Hematopoietic multipotent progenitor cell treated with erythropoietin and hydrocortisone succinate and interleukin-3 and kit ligand, for 6 days (in vitro differentiated cells): ENCODE measurements at places on chromosomes 2 and 18.

DNA sequence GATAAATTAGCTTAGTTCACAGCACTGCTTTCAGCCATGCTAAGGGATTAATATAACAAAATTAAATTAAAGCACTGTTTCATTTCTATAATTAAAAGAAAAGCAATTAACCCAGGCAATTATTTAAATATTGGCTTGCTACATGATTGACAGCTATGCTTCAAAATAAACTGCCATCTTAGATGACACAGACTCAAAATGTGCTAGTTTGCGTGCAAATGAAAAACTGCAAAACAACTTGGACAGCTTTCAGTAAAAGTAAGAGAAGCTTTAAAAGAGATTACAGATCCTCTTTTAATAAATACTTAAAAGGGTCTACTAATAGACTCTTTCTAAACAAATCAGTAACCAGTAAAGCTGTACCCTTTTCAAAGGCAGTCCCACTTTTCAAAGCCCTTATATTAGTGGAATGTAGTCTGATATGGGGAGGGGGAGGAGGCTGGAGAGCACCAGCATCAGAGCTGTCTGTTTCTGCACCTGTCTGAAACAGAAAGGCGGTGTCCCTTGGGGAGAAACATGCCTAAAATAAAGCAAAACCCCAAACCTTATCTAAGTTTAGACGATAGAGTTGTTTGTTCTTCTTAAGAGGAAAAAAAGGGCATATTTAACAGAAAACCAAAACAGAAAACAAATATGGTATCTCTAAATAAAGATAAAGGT lies 20.8 kb downstream of the EIF2AK3 start:
- DNase-seq = no peak

- DNase-seq = no peak
Observed at GRCh38 chr2:203580844-203581243, 45.7 kb upstream of the RAPH1 start.

- no peak for DNase-seq
Observed at GRCh38 chr2:239425631-239426030, 24.8 kb upstream of the HDAC4 start.

GRCh38 chr2:53969285-53969967 lies 1.4 kb downstream of the PSME4 start:
- DNase-seq = peak; percentile 79

GRCh38 chr2:40754912-40755311 lies 303.0 kb upstream of the SLC8A1 start:
- DNase-seq = no peak

- no peak for DNase-seq
Observed at GRCh38 chr18:48943736-48944527, 6.8 kb downstream of the SMAD7 start.

DNA sequence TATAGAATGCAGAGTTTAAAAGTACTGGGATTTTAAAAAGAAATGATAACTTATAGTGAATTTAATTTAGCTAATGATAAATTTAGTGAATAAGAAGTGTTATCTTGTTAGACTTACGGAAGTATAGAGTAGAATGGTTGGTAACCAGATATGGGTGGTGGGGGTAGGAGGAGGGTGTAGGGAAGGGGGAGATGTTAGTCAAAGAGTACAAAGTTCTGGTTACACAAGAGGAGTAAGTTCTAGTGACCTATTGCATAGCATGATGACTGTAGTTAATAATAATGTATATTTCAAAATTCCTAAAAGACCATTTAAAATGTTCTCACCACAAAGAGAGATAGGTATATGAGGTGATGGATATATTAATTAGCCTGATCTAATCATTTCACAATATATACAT lies 184.8 kb upstream of the STON1 start:
- no peak for DNase-seq

GRCh38 chr2:145910416-145910815 lies 1390.5 kb upstream of the ZEB2 start:
- no peak for DNase-seq

GRCh38 chr18:27599202-27599829 lies 414.2 kb upstream of the CHST9 start:
- peak; percentile 73 for DNase-seq

DNA sequence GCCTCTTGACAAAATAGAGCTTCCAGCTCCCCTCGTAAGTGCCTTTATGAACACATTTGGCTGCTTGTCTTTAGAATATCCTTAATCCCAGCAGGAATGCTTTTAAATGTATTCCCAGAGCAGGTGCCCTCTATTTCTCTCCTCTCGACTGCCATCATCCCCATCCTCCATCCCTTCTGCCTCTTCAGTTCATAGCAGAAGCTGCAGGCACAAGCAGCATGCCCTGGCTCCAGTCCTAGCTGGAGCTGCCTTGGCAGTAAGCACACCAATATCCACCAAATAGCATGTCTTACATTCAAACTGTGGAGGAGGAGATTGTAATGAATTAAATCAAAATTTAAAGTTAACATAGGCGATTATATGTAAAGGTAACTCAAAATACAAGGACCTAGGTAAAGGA lies 891.3 kb upstream of the SLC39A10 start:
- no peak for DNase-seq

DNA sequence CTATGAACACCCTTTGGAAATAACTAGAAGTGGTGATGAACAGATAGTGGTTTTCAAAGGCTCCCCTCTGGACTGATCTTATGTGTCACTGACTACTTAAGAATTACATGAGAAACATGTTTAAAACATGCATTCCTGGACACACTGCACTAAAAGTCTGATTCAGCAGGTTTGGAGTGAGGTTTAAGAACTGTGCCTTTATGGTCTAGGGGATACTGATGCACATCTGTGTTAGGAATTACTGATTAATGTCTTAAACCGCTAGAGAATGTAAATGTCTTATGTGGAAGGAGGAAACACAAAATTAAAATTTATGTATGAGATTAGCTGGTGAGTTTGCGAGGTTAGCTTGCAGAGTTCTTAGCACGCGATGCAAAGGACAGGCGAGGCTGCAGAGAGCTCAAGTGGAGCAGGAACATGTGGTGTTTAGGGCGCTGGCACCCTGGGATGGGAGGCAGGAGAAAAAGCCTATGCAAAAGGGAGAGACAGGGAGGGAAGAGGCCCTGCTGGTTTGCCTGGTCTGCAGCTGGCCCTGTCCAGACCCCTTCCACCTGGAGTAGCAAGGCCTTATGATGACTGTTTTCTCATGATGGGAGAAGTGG lies 11.7 kb downstream of the SH3YL1 start:
- DNase-seq = no peak

- DNase-seq = no peak
Observed at GRCh38 chr2:207394203-207394781, 135.5 kb upstream of the CREB1 start.

DNA sequence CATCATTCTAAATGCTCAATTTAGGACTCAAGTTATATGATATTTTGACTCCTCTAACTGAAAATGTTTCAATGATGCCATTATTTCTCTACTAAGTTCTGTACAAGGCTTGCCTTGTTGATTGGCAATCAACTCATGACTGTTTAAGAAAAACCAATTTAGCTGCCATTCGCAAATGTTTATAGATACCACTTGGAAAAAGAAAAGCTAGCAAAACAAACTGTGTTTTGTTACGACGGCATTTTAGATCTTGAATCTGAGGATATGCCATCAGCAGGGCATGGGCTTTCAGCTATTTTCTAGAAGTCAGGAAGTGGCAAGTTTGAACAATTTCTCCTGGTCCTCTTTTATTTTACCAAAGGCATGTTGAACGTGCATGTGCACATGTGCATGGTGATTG lies 65.3 kb downstream of the MREG start:
- DNase-seq = no peak

GRCh38 chr18:10935588-10935987 lies 213.8 kb downstream of the PIEZO2 start:
- DNase-seq = no peak

DNA sequence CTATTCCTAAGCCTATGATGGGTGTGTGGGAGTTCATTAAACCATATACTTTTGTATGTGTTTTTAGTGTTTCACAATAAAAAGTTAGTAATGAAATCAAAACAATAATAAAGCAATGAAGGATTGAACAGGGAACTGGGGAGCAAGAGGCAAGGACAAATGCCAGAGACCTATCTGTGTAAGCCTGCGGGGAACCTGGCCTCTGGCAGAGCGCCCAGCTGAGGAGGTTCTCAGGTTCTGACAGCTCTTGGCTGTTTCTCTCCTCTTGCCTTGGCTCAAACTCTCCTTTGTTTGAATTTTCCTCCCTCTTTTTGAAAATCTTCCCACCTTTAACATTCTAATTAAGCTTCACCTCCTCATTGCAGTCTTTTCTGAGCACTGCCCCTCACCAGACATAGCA lies 200.0 kb upstream of the NCKAP5 start:
- DNase-seq = no peak

- no peak for DNase-seq
Observed at GRCh38 chr2:220337611-220338440, 710.4 kb downstream of the SLC4A3 start.

DNA sequence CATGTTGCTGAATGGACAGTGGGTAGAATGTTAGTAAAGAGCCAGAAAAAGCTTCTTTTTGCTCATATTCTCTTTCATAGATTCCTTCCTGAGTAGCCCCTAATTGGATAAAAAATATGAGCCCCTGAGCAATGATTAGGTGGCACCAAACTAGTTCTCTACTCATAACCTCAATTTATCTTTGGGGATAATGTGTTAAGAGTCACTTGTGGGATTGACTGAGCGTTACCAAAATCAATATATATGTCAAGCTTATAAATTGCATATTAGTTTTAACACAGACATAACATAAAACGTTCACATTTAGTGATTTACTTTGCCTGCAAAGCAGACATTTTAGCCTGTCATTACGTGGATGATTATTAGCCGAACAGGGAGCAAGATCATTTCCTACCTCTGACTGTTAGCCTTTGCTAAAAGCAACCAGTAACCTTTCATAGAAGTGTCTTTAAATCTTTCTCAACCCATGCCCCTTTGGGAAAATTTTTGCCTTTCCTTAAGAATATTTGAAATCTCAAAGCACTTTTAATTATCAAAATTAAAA lies 85.4 kb downstream of the ARHGAP28 start:
- no peak for DNase-seq

DNA sequence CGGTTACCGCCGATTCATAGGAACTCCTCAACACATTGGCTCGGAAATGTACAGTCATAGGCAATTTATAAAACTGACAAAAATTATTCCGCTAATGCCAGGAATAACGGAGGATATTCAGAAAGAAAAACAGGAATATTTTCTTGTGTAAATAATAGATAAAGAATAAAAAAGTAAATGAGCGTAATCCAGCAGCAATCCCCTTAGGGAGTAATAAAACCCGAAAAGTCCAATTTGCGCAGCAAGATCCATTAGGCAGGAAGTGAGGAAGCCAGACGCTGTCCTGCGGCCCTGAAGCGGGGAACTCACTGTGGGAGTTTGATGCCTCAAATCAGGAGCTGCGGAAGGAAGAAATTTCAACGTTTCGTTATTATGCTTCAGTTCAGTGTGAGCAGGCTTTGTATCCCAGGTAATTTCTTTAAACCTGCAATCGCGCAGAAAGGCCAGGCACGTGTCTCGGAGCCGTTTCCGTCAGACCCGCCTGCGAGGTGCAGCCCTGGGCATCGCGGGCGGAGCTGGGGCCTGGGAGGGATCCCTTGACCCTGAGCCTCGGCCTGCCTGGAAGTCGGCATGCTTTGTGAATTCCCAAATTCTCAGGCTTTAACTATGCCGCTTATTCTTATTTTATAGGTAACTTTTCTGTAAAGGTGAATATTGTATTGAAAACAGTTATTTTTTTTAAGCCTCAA lies 180.9 kb upstream of the ALKAL2 start:
- DNase-seq = no peak

GRCh38 chr2:231890896-231891513 lies 35.2 kb downstream of the NPPC start:
- no peak for DNase-seq

DNA sequence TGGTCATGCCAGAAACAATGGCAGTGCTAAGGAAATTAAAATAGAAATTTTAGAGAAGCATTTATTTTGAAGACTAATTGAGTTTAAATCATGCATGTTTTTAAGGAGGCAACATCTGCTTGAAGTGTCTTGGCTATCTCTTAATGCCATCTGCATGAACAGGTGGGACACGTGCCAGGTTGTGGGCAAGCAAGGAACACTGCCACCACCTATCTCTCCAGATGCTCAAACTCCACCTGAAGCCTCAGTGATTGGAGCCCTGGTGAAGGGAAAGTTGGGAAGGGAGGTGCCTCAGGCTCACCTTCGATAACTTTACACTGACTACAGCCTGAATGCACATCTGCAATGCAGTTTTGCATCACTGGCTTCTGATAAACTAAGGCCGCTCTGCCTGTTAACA lies 91.5 kb downstream of the TPGS2 start:
- peak; percentile 33 for DNase-seq

- DNase-seq = no peak
Observed at GRCh38 chr18:76972846-76973519, 150.6 kb downstream of the ZNF236 start.

DNA sequence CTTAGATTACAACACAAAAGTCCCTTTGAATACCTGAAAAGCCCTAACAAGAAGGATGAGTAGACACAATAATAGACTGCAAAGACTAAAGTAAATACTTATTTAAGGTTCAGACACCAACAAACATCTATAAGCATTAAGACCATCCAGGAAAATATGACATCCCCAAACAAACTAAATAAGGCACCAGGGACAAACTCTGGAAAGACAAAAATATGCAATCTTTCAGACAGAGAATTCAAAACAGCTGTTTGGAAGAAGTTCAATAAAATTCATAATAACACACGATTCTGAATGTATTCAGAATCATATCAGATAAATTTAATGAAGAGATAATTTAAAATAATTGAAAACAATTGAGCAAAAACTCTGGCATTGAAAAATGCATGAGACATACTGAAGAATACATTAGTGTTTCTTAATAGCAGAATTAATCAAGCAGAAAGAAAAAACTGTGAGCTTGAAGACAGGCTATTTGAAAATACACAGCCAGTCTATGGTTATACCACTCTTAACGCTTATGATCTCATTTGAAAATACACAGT lies 1388.8 kb downstream of the DSC3 start:
- no peak for DNase-seq

DNA sequence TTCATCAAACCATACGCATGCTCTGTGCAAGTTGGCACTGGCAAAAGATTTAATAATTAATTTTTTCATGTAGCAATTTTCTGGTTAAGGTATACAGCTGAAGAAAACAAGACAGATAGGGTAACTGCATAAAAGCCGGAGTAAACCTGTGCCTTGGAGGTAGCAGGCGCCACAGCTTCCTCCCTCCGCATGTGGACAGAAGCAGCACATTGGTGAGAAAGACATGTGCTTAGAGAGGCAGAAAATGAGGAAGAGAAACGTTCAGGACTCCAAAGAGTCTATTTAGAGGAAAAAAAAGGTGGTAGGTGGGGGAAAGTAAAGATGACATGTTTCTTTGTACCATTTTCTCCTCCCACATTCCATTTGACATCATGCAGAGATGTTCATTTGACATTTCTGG lies 9.3 kb downstream of the ST6GAL2 start:
- no peak for DNase-seq

GRCh38 chr2:173427887-173428668 lies 73.4 kb downstream of the CDCA7 start:
- DNase-seq = no peak

- DNase-seq = peak; percentile 27
Observed at GRCh38 chr2:109260886-109261700, 132.1 kb downstream of the SH3RF3 start.

DNA sequence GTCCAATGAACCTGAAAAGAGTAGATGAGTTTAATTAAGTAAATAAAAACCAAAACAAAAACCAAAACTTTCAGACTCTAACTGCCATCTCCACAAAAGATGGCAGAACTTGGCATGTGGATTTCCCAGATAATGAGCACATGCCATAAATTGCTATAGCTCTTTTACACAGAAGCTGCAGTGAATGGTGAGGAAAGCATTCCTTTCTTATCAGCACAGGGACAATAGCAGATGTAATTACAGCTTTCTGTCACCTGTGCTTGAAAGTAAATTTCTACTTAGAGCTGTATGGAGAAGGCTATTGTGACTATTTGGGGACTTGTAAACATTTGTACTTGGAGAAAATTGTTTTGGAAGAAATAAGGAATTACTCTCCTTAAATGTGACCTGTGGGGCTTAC lies 378.4 kb downstream of the RPRM start:
- DNase-seq = peak; percentile 2
